Effector CD4-positive, alpha-beta T cell (primary cell): ENCODE measurements at places on chromosomes 4 and X.

GRCh38 chr4:141294306-141294705 is 73.6 kb downstream of the ZNF330 start:
- DNase-seq: no peak

DNA sequence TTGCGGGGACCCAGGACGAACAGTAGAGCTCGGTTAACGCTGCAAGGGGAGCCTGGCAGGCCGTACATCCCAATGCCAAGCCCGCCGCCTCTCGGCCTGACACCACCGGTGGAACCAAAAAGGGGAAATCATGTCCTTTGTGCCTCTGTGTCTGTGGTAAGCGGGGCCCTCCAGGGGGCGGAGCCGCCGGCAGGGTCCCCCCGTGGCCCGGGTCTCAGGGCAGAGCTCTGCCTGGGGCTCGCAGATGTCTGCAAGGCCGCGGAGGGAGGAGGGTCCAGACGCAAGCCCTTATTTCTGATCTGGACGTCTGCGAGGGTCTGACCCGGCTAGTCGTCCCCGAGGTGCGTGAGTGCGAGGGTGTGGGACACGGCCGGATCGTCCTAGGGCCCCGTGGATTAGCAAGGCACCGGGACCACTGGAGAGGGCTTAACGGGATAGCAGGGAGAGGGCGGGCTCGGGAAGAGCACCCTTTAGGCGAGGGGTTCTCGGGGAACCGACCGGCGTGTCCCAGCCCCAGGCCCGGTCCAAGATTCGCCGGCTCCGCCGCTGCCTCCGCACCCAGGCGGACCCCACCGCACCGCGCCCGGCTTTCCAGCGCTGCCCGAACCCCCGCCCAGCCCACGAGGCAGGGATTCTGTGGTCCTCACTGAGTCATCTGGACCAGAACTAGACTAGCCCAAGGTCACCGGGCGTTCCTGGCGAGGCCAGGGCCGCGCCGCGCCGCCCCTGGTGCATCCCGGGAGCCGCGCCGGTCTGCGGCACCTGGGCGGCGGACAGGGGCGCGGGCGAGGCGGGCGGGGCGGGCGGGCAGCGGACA is 863 bp upstream of the FAM193A start:
- DNase-seq: peak; percentile 39

DNA sequence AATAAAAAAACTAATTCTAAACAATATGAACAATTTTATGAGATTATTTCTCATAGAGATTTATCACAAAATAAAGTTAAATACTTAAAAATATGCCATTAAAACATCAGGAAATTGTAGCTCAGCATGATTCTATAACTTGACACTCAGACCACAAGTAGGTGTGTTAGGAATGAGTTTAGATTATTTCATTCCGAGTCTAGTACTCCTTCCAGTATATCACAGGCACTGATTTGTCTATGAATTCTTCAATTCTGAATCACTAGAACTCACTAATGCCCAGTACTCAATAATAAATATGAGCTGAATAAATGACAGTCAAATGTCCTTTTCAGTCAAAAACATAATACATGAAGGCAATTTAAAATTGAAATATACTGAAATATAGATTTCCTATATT is 22.2 kb downstream of the BOD1L1 start:
- DNase-seq: no peak

- DNase-seq: no peak
These were observed 16.9 kb downstream of the SYNPO2 start for GRCh38 chr4:118905566-118905965.

DNA sequence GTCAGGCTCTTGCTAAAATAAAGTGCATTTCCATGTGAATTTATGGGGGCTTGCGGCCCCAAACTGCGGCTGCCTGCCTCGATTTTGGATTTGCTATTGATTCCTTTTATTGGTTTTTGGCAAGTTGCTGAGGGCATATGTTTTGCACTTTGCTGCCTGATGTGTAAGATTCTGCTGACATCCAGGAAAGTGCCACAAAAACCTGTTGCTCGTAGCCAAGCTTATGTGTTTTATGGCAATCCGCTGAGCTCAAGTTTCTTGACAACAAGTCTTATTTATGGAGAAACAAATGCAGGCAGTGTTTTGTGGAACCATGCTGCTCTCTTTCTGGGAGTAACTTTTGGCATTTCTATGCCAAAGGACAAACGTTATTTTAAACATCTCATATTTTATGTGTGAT is 97.3 kb upstream of the DDIT4L start:
- no peak for DNase-seq

DNA sequence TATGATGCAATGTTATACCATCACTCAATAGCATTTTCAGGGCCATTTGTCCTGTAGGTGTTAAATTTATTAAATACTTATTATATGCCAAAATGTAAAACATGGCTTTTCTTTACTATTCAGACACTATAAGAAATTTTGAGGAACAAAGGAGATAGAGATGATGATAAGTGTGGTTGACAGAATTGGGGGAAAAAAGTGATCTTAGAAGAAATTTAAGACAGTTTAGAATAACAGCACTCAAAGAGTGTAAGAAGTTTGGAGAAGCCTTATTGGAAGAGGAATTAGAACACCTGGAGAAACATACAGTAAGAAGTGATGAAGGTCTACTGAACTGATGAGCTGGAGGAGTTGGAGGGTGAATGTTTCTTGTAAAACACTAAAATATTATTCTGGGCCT is 12.8 kb upstream of the AFP start:
- no peak for DNase-seq

DNA sequence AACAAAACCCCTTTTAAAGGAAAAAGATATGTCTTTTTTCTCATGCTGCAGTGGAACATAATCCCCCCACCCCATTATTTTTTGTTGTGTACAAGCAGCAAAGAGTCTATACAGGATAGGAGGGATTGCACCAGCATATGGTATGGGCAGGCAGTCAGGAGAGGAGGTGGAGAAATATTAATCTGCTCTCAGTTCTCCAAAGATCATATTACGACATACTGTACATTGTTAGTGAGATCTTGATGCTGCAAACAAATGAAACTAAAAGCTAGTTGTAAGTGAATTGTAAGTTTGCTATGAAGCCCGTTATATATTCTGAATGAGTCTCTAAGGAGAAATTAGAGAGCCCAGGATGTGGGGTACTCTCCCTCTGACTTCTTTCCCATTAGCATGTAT is 75.3 kb downstream of the RAPGEF2 start:
- DNase-seq: no peak

GRCh38 chr4:150387981-150388380 is 194.0 kb upstream of the MAB21L2 start:
- no peak for DNase-seq

DNA sequence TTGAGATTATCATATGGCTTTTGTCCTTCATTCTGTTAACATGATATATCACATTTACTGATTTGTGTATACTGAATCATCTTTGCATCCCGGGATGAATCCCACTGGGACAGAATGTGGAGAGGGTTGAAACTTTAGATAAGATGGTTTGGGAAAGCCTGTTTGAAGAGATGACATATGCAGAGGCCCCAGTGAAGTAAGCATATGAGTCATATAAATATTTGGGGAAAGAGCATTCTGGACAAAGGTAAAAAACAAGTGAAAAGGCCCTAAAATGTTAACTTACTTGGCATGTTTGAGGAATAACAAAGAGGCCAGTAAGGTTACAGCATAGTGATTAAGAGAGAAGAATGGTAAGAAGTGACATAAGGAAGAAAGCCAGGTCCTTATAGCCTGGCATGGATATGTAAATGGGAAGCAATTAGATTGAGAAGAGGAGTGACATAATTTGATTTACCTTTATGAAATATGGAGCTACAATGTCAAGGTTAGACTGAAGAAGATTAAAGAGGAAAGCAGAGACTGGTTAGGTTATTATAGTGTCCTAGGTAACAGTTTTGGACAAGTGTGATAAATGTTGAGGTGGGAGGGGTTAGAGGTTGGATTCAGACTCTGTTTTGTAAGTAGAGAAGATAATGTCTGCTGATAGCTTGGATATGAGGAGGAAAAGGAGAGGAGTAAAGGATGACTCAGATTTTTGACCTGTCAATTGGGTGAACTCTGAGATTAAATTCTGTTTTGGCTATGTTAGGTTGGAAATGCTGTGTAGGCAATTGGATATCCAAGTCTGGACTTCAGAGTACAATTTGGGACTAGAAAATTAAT is 54.6 kb upstream of the DRP2 start:
- no peak for DNase-seq

DNA sequence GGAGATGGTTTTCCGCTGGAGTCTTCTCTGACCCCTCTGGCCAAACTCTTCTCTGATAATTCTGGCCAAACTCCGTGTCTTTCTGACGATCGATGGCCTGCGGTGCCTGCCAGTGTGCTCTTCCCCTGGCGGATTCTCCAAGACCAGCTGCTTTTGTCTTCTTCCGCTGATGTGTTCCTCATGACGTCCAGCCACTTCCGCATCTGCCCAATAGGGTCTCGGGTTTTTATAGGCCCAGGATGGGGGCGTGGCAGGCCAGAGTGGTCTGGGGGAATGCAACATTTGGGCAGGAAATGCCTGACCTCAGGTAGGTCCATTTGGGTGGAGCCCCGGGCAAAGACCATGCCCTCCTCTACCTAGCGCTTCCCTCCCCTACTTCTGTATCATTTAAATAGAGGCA is 1542.1 kb downstream of the STIM2 start:
- no peak for DNase-seq

- DNase-seq: no peak
These were observed 84.1 kb downstream of the CPZ start for GRCh38 chr4:8676676-8677075.

GRCh38 chrX:66684196-66684595 is 45.3 kb upstream of the EDA2R start:
- no peak for DNase-seq

- DNase-seq: no peak
These were observed 95.3 kb downstream of the COMMD8 start for GRCh38 chr4:47368211-47368610.

DNA sequence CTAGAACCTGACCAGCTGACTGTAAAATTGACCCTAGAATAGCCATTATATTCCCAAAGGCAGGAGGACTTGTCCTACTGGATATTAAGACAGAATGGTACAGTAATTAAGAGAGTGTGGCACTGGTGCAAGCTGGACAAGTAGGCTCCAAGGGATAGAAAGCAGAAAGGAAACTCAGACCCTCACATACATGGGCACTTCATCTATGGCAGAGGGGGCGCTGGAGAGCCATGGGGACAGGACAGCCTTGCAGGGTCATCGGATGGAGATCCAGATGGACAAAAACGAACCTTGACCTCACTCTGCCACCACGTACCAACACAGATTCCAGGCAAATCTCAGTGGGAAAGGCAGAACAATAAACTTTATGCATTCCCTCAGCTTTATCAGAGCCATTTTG is 40.6 kb downstream of the GAB3 start:
- DNase-seq: no peak

- DNase-seq: no peak
These were observed 5.3 kb downstream of the APOO start for GRCh38 chrX:23902419-23902818.

DNA sequence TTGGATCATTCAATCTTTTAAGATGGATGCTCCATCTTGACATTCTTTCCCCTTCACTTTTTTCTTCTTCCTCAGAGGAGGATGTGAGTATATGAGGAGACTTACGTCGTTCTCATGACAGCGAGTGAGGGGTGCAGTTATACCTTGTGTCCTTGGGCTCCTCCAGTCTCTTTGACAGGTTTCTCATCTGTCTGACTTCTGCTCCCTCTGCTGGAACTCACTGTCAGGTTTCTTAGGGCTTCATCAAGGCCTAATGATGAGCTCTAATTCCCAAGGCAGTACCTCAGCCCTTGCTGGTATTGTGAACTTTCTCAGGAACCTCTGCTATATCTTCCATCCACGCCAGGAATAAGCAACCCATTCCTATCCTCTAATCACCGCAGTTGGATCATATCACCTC is 237.8 kb upstream of the ADGRL3 start:
- DNase-seq: no peak

DNA sequence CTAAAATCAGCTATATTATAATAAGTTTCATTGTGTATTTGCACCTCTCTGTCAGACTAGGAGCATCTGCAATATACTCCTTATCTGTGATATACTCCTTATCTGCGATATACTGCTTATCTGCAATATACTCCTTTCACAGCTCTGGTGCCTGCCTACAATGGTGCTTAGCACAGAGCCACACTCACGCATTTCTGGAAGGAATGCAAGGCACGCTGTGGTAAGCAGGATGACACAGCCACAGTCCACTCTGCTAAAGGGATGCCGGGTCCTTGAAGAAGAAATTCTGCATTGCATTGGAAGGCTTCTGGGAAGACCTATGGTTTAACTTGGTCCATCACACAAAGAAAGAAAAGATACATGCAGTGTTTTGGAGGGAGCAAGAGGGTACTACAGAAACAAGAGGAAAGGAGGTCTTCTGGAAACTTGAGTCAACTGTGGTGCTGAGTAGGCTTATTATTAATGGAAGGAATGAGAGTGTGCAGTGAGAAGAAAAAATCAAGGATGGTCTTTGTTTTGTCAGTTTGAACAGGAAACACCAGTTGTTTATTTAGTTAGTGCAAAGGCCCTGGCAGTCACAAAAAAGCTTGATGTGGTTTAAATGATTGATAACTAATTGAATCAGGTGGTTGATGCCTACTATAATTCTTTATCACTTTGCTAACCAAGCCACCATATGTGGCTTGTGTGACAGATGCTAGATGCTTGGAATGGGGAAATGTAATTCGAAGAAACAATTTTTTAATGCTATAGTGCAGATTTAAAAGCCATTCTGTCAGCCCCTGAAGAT is 342.3 kb downstream of the GRXCR1 start:
- DNase-seq: no peak

GRCh38 chr4:26217481-26217880 is 103.3 kb upstream of the RBPJ start:
- no peak for DNase-seq

- DNase-seq: no peak
These were observed 1.3 kb downstream of the NEXMIF start for GRCh38 chrX:74923942-74924448.

GRCh38 chr4:48436318-48436717 is 46.8 kb upstream of the SLC10A4 start:
- DNase-seq: no peak

DNA sequence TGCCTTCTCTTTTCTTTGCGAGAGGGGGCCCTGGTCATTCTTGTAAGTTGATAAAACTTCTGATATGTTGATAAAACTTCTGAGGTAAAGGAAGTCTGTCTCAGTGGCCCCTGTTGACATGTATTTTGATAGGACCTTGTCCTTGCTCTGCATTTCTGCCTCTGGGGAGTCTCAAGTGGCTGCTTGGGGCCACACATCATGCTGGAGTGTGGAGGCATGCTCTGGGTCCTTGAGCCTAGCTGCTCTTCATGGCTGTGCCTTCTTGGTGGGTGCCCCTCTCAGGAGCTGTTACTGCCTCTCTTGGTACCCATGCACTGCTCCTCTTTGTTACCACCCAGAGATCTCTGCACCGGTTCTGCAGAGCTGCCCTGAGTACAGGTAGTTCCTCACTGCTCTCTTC is 14.2 kb downstream of the NSD2 start:
- no peak for DNase-seq

- DNase-seq: no peak
These were observed 198.0 kb downstream of the GALNTL6 start for GRCh38 chr4:172011196-172011595.

- no peak for DNase-seq
These were observed 5.9 kb upstream of the GRPEL1 start for GRCh38 chr4:7073526-7074390.

GRCh38 chr4:11182586-11183355 is 245.9 kb downstream of the HS3ST1 start:
- DNase-seq: no peak
